SW480 (cell line): ENCODE measurements at places on chromosomes 4 and X.
A peak's percentile ranks its signal among the peaks of the same experiment; 100 is the strongest.

GRCh38 chrX:123425471-123425870 is 241.4 kb downstream of the GRIA3 start:
- no peak for DNase-seq

DNA sequence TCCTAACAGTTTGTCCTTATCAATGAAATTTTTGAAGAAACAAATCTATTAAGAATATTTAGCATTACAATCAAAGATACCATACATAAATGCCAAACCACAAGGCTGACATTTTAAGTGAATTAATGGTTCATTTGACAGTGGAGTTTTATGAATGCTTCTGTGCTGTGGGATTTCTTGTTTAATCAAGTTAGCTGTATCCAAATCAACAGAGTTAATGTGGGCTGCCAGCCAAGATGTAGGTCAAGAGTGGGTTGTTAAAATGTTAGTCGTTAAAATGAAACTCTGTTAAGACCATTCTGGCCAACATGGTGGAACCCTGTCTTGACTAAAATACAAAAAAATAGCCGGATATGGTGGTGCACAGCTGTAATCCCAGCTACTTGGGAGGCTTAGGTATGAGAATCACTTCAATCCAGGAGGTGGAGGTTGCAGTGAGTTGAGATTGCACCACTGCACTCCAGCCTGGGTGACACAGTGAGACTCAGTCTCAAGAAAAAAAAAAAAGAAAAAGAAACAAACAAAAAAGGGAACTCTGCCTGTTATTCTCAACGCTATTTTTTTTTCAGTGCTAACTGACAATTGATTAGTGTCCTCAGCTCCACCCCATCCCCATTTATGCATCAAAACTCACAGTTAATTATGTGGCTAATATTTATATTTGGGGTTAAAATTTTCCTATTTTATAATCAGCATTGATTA is 20.2 kb downstream of the GPAT3 start:
- no peak for DNase-seq

GRCh38 chr4:39565878-39566600 is 38.8 kb upstream of the UGDH start:
- no peak for DNase-seq

DNA sequence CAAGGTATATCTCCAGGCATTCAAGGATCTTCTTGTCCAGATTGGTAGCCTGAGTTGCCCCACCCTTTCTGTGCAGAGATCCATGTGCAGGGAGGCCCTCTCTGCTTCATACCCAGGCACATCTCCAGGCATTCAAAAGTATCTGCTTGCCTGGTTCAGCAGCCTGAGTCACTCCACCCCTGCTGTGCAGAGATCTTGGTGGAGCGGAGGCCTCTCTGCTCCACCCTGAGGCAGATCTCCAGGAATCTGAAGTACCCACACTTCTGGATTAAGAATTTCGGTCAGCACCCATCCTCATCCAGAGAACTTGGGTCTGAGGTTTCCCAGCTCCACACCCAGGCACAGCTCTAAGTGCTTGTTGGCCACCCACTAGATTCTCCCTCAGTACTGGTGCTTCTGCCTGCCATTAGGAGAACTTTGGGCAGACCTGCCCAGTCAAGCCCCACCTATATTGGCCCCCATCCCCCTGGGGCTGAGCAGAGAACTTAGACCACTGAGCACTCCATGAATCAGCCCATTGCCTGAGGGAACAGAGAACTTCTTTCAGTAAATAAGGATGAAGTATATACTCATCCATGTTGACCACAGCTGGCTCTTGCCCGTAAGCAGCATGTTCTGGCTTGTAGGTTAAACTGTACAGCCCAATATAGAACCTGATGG is 199.5 kb upstream of the ZCCHC13 start:
- no peak for DNase-seq

- DNase-seq, result peak; percentile 7
Measured at GRCh38 chr4:152590179-152591031, 54.5 kb upstream of the FBXW7 start.

GRCh38 chrX:8244301-8244700 is 73.2 kb upstream of the VCX2 start:
- DNase-seq, result peak; percentile 1

- no peak for DNase-seq
Measured at GRCh38 chr4:140753329-140753728, 2.9 kb downstream of the TBC1D9 start.

DNA sequence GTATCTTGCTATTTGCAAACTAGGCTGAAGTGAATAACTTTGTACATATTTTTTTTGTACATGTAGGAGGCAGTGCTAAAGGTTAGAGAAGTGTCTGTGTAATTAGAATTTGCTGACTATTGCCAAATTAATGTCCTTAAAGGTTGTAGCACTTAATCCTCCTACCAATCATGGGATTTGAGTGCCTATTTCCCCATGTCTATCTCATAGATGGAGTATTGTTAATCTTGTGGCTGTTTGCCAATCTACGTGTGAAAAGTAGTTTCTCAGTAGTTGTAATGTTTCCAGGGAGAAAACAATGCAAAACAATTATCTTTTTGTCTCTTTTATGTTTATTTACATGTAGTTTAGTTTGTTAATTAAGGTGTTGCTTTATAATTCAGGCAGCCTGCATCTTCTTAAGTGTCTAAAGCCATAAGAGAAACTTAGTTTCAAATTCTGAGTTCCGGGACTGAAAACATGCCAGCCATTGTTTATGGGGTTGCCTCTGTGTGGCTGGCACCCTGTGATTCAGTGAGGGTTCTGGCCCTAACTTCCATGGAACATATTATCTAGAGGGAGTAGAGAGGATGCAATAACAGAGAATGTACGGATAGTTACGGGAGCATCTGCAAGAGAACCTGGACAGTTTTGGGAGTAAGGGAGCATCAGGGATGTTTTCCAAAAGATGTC is 142.4 kb downstream of the KLHL8 start:
- DNase-seq, result no peak

DNA sequence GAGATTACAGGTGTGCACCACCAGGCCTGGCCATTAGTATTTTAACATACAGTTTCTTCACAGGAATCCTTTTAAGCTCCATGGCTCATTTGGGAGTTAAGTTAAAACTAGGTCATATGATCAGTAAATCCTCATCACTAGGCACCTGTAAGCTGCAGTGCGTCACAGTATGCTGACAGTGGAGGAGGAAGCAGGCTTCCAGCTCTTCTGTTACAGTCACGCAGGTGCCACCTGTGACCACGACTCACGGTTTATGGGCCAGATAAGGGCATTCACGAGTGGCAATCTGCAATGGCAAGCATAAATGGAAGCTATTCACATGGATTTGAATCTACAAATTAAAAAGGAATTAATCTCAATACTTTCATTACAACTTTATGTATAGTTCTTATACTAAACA is 129.4 kb upstream of the BCOR start:
- DNase-seq, result no peak

- peak; percentile 61 for DNase-seq
Measured at GRCh38 chrX:103688946-103689345, 2.4 kb upstream of the MORF4L2 start.

- no peak for DNase-seq
Measured at GRCh38 chr4:167581449-167581965, 347.2 kb upstream of the SPOCK3 start.

GRCh38 chr4:3346146-3346545 is 53.3 kb downstream of the RGS12 start:
- DNase-seq, result peak; percentile 64

DNA sequence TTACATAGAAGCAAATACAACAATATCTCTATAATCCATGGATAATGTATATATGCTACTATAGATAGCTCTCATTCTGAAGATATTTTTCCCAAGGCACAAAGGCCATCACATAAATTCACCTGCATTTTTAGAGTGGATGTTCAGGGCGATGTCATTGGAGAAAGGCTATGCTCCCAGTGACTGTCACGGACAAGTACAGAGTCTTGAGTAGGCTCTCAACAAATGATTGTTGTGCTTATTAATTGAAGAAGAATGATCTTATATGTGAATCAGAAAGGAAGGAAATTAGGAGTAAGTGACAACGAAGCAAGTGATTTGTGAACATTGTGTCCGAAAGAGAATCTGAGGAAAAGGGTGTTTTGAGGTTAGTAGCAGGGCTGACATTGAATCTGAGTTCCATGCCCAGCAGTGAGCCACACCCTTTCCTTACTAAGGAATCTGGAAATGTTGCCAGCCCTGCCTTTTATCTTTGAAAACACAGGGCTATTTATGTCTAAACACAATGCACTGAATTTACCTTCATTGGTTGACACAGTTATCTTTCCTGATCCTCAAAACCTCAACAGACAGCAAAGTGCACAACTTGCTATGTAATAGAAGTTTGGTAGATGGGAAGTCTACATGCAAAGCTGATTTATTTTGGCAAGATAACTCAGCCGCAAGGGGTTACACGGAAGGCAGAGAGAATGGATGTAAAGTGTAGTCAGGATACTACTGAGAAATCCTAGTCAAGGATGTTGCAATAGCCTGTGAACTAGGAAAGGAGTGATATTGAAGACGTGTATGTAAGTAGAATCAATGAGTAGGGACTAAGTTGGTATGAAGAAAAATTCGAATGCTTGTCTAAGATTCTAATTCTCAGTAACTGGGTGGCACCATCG is 50.4 kb downstream of the SORBS2 start:
- DNase-seq, result peak; percentile 78

GRCh38 chr4:67746797-67747495 is 7.2 kb downstream of the GNRHR start:
- DNase-seq, result peak; percentile 36

- no peak for DNase-seq
Measured at GRCh38 chrX:39205467-39205866, 404.2 kb downstream of the MID1IP1 start.

GRCh38 chr4:3630598-3631543 is 98.6 kb upstream of the LRPAP1 start:
- peak; percentile 14 for DNase-seq

GRCh38 chrX:148417934-148418333 is 82.5 kb upstream of the AFF2 start:
- no peak for DNase-seq

DNA sequence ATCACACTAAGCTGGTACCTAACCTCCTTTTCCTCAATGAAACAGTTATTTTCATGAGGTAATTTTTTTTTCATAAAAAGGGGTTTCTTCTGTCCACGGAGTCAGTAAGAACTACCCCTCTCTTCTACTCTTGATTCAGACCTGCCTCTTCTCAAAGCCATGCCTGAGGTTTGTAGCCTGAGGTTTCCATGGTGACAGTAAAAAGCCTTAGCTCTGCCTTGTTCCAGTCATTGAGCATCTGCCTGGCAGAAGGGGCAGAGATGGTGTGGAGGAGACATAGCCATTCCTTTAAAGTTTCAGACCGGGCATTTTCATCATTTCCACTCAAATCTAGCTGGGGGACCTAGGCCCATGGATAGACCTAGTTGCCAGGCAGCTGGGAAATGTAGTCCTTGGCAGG is 135.5 kb downstream of the REPS2 start:
- DNase-seq, result no peak

DNA sequence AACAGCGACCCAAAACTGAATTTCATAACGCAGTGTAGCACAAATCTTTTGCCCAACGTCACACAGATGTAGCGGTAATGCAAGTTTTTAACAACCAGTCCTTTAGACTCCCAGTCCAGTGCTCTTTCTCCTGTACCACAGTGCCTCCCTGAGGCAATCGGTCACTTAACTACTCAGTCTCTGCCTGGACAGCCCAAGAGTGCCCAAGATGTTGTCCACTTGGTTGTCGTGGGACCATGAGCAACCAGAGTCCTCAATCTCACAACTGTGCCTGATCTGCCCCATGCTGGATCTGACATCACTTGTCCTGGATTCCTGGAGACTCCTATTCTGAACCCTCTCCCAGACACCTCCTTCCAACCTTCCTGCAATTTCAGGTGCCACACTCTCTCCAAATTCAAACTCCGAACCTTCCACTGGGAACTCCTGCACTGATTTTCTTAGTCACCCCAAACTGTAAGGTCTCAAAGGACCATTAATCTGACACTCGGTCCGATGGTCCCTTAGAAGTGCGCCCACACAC is 702 bp downstream of the MMGT1 start:
- peak; percentile 9 for DNase-seq

DNA sequence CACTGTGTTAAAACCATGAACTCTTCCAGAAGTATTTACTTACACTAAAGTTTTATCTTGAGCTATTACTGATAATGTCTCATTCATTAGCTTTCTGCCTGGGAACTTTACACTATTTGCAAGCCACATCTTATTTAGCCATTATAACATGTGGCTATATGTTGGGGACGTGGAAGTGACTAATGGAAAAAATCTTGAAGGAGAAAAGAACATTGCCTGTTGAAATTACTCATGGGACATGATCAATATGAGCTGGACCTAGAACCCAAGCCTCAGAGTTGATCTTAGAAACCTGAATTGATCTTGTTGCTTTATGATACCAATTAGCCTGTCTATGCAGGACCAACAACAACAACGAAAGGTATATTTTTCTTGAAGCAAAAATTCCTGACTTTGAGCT is 22.5 kb upstream of the ARHGAP6 start:
- no peak for DNase-seq

DNA sequence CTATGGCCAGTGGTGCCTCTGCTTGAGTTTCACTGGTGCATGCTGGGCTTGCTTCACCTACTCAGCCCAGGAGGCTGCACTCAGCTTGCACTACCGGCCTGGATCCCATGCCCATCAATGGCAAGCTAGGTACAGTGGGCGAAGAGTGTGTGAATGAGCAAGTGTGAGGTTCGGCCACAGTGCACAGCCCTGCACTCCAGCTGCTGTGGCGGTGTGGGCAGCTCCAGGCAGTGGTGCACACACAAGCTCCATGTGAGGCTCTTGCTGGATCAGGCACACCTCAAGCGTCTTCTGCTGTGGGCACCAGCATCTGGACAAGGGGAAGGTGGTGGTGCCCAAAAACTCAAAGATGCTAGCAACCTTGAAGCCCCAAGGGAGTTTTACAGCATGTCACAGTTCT is 820.9 kb upstream of the LCORL start:
- no peak for DNase-seq

DNA sequence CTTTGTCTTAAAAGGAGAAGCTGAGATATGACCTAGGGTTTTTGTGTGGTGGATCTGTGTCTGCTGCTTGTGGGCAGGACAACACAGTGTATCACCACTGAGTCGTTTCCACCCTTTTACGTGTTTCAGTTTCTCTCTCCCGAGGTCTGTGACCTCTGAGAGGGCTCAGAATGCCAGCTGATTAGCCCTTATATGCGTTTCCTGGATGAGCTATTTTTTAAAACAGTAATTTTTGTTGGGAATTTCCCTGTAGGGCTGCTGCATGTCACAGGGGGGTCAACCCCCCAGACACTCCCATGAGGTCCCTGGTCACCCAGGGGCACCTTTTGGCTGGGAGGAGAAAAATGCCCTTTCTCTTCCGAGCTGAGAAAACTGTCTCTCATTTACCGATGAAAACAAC is 170.4 kb upstream of the CASK start:
- DNase-seq, result no peak

- DNase-seq, result no peak
Measured at GRCh38 chr4:4781936-4782707, 77.3 kb upstream of the MSX1 start.

- DNase-seq, result no peak
Measured at GRCh38 chr4:183329954-183330742, 7.9 kb upstream of the CLDN24 start.

GRCh38 chr4:113588895-113589668 is 172.5 kb downstream of the CAMK2D start:
- no peak for DNase-seq
